ENCODE measurements at places on chromosomes 1 and 21.

DNA sequence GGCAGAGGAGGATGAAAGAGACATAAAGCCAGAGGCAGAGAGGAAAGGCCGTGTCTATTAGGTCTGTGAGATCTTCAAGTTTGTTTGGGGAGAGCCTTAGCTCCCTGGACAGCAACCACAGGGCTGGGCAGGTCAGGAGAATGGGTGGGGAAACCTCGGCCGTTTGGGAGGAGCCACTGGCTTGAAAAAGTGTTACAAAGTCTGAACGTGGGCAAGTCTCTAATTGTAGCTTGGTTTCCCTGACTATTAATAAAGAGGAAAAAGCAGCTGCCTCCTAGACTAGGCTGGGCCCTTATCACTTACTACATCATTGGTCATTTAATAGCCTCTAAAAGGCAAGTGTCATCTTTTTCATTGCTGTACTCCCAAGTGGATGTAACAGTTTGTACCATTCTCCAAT is at the start of gene CCDC17:
TSS of gene CCDC17 (minus strand) at position 83 of the 400 bp plus-strand sequence. CDS start 145 bp downstream, outside the sequence.
- DNase-seq, result no peak

GRCh38 chr1:221823561-221823960 is 81.7 kb upstream of the DUSP10 start:
- DNase-seq, result no peak

GRCh38 chr1:117215733-117216462 is 5.2 kb upstream of the VTCN1 start:
- DNase-seq, result no peak

DNA sequence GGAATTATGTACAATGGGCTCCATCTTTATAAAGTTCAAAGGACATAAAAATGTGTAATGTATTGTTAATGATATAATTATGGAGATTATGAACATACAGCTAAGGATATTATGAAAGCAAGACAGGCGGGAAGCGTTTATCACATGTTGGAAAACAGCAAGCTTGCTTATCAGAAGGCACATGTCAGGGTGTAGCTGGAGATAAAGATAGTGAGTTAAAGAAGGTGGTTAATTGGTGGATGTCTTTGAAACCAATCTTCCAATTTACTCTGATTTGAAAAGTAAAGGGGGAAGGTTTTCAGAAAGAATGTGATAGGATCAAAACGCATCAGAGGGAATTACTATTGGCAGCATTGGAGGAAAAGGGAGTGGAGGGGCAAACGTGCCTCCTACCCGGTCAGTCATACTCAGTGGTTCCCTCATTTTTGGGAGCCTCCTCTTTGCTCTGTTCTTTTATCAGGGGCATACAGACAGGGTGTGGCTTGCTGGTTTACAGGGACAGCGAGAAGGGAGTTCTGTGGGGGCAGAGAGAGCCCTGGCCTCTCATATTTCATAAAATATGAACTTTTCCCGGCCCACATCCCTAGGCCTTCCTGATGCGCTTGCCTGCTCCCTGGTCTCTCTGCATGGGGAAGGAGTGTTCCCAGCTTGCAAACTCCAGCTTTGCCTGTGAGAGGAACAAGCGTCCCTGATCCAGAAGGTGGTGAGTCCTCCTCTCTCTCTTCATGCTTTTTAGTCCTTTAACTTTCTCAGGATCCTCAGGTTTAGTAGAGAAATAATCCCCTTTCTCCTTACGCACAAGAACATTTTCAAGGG is 8.0 kb upstream of the SVBP start:
- DNase-seq, result no peak

GRCh38 chr21:31203431-31204054 is 140.5 kb downstream of the TIAM1 start:
- no peak for DNase-seq

- no peak for DNase-seq
These were observed 56.1 kb downstream of the HIVEP3 start for GRCh38 chr1:41862384-41863221.
